GM12892 (cell line): ENCODE measurements at places on chromosomes 7 and 10.

DNA sequence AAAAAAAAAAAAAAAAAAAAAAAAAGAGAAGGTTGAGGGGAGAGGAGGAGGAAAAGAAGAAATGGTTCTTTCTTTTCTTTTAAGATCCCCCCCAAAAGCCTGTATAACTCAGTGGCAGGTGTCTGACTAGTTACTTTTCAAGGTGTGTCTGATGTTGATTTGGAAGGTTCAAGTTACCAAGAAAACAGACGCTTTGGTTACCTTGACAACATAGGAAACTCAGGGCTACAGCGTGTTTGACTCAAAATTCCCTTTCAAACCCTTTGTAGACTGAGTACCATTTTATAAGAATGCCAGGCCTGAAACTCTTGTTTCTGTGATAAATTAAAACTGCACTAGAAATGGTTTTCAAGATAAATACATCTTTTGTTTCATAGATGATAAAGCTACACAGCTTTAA is 286.8 kb downstream of the SKIDA1 start:
- DNase-seq: no peak

GRCh38 chr10:62093863-62094291 is 174.8 kb downstream of the RTKN2 start:
- no peak for DNase-seq

DNA sequence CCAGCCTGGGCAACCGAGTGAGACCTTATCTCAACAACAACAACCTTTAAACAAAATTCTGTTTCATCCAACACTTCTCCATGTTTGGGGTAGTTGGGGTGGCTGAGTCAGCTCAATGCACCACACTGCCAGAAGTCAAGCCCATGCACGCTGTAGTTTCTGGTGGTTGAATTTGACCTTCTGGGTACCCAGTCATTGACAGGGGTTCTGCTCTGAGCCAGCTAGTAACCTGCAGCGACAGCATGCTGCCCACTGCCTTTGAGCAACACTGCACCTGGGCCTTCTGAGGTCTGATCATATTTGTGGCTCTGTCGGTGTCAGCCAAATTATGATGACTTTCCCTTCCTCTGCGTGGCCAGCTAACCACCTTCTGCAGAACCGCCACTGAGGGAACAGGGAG is 84.6 kb upstream of the ZNF438 start:
- no peak for DNase-seq

- DNase-seq: no peak
Measured at GRCh38 chr7:48355346-48355745, 184.1 kb downstream of the ABCA13 start.

DNA sequence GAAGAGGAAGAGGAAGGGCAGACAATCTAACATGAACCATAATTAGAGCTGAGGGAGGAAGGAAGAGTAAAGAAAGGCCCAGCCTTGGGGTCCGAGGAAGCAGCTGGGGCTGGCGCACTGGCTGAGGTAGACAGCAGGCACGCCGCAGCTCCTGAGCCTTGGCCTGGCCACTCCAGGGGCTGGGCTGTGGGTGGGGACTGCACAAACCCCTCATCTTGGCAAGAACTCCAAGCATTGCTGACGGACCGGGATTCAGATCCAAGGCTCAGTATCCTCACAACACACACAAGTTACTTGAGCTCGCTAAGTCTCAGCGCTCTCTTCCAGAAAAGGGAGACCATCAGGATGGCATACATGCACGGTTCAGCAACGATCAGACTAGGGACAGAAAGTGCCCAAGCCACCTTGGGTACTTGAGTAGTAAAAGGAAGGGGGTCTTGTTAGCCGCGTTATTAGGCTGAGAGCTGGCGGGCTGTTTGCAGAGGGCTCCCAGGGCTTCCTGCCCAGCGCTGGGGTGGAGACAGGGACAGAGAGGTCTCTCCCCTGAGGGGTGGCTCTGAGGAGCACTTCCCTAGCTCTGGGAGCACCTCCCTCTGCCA is 4.5 kb downstream of the TNS3 start:
- no peak for DNase-seq

DNA sequence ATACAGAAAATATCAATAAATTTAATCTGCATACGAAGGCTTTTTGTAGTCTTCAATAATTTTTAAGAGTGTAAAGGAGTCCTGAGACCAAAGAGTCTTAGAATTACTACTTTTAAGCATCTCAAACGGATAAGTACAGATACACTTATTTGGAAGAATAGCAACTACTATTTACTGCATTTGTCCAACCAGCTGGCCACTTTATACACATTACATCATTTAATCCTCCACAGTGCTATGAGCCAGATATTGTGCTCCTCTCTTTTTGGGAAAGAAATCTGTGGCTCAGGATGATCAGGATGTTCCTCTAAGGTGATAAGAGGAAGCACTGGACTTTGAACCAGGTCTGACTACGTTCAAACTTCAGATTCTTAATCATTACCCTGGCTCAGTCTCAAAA is 588.6 kb upstream of the LRRTM3 start:
- no peak for DNase-seq
